ENCODE measurements at places on chromosomes 11 and 22.

GRCh38 chr11:44855493-44855849 lies 95.2 kb downstream of the TP53I11 start:
- DNase-seq: no peak

GRCh38 chr11:7974668-7975067 lies 9.4 kb upstream of the NLRP10 start:
- DNase-seq: no peak

DNA sequence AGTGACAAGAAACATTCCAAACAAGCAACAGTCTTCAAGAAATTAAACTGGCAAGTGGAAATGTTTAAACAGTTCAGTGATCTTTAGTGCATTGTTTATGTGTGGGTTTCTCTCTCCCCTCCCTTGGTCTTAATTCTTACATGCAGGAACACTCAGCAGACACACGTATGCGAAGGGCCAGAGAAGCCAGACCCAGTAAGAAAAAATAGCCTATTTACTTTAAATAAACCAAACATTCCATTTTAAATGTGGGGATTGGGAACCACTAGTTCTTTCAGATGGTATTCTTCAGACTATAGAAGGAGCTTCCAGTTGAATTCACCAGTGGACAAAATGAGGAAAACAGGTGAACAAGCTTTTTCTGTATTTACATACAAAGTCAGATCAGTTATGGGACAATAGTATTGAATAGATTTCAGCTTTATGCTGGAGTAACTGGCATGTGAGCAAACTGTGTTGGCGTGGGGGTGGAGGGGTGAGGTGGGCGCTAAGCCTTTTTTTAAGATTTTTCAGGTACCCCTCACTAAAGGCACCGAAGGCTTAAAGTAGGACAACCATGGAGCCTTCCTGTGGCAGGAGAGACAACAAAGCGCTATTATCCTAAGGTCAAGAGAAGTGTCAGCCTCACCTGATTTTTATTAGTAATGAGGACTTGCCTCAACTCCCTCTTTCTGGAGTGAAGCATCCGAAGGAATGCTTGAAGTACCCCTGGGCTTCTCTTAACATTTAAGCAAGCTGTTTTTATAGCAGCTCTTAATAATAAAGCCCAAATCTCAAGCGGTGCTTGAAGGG lies 6.0 kb downstream of the MALAT1 start:
- DNase-seq: no peak

GRCh38 chr22:50621356-50621880 lies 6.5 kb downstream of the ARSA start:
- DNase-seq: no peak

GRCh38 chr11:21142007-21142406 lies 472.6 kb downstream of the NELL1 start:
- DNase-seq: no peak

- no peak for DNase-seq
Observed at GRCh38 chr11:78946945-78947902, 372.6 kb upstream of the NARS2 start.

DNA sequence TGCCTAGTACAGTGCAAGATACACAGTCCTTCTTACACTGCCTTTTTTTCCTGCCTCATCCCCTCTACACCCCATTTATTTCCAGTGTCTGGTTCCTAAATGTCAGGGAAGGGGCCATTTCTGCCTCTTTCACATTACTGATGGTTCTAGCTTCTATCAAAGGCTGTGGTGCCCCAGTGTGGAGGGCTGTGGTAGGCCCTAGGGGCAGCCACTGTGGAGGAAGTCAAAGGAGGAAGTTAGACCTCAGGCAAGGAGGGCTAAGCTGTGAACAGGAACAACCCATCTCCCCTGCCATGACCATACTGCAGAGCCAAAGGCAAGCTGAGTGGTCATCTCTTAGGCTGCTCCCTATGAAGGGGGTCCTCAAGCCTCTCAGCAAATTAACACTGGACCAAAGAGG lies 81.9 kb upstream of the CRTAM start:
- DNase-seq: peak; percentile 62

DNA sequence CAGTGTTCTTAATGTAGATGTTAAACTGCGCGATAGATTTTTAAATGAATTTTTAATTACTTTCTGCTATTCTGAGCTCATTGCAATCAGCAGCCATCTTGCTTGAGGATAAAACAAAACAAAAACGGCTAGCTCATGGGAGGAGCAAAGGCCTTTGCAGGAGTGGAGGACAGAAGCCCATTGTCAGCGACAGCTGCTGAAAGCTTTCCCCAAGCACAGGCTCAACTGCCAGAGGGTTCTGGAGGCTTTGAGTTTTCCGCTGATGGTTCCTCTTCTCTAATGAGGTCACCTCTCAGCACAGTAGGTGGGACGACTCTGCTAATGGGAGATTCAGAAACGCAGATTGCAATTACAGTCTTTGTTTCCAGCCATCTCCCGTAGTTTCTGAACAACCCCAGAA lies 167.1 kb upstream of the TTC12 start:
- no peak for DNase-seq

GRCh38 chr11:107957109-107957588 lies 28.9 kb downstream of the RAB39A start:
- DNase-seq: no peak

DNA sequence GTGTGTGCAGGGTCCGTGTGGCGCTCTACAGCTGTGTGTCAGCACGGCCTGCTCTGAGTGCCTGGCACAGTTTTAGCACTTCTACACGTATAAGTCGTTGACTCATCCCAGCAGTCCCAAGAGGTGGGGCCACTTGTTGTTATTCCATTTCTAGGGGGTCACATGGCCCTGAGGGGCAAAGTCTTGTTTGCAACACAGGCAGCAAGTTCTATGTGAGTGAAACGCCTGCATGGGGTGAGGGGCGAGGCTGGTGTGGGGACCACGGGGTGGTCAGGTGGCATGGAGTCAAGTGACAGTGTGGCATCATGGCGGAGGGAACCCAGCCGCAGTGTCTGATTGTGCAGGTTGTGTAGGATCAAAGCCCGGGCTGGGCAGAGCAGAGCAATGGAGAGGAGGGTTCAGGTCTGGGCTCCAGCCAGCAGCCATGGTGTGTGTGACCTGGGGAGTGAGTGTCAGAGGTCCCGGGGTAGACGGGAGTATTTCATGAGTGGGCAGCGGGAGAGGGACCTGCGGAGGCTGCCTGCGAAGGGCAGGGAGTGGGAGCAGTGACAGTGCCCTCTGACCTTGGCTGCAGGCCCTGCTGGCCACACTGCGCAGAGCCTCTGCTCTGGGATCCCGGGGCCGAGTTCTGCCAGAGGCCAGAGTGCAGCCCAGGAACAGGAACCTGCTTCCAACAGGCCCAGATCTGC lies 27.9 kb downstream of the SHANK3 start:
- no peak for DNase-seq

- no peak for DNase-seq
Observed at GRCh38 chr22:44357296-44357965, 44.7 kb upstream of the SHISAL1 start.

GRCh38 chr11:64862987-64863390 lies 15.4 kb downstream of the EHD1 start:
- DNase-seq: no peak

GRCh38 chr22:19902245-19902715 lies 39.3 kb upstream of the COMT start:
- no peak for DNase-seq

DNA sequence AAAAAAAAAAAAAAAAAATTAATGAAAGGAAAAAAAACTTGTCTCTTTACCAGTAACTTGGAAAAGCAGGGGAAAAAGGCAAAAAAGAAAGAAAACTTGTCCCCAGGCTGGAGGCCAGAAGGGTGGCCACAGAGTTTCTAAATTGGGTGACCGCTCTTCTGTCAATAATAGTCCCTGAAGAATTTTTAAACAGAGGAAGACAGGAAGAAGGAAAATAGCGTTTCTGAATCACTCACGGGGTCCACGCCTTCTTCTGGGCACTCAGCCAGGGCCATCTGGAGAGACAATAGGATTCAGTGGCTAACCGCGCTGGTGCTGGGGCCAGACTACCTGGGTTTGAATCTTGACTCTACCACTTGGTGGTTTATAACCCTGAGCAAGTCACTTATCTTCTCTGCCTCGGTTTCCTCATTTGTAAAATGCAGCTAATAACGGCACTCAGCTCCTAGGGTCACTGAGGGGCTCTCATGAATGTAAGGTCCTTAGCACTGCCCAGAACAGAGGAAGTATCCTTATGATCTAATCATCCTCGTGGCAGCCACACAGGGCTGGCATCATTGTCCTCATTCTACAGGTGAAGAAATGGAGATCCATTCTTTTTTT lies 7.0 kb downstream of the C11orf86 start:
- no peak for DNase-seq

- no peak for DNase-seq
Observed at GRCh38 chr11:101917226-101917625, 904 bp upstream of the ANGPTL5 start.

DNA sequence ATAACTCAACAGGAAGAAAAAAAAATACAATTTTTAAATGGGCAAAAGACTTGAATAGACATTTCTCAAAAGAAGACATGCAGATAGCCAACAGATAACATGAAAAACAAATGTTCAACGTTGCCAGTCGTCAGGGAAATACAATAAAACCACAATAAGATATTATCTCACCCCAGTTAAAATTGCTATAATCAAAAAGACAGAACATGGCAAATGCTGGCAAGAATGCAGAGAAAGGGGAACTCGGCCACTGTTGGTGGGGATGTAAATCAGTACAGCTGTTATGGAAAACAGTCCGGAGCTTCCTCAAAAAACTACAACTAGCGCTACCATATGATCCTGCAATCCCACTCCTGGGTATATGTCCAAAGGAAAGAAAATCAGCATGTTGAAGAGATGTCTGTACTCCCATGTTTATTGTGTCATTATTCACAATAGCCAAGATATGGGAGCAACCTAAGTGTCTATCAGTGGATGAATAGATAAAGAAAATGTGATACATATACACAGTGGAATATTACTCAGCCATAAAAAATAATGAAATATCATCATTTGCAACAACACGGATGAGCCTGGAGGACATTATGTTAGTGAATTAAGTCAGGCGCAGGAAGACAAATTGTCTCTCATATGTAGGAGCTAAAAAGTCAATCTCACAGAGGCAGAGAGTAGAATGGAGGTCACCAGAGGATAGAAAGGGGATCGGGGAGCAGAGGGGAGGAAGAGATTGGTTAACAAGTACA lies 12.2 kb upstream of the CYTH4 start:
- DNase-seq: no peak

DNA sequence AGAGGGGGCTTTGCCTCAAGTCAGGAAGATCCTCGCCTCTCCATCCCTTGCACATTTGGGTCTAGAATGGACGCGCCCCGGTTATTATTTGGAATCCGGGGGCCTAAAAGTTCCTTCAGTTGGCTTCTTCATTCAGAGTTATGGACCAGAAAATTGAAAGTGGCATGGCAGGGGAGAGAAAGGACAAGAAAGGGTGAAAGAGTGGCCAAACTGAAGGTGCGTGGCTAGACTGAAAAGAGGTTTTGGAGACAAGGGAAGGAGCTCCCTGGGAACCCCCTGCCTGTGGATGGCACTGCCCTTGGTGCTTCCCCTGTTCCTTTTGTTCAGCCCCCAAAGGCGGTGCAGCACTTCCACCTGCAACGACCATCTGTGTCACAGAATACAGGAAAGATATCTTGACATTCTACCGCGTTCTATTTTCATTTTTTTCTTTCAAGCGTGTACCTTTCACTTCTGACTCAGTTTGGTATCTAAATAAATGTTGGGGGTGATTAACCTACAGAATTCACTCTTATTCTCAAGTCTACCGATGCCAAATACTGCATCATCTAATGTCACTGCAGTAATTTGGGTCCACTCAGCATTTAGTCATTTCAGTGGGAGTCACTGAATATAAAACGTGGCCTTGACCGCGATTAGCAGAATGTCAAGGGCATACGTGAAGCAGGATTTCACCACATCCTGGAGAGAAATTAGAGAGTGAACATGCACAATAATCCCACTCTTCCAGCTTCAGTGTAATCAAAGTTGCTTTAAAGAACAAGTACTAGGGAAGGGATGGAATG lies 88.1 kb upstream of the ARHGAP32 start:
- no peak for DNase-seq

- no peak for DNase-seq
Observed at GRCh38 chr11:75301601-75302345, 49.7 kb downstream of the ARRB1 start.

GRCh38 chr11:17924713-17925112 lies 88.1 kb downstream of the SERGEF start:
- no peak for DNase-seq

DNA sequence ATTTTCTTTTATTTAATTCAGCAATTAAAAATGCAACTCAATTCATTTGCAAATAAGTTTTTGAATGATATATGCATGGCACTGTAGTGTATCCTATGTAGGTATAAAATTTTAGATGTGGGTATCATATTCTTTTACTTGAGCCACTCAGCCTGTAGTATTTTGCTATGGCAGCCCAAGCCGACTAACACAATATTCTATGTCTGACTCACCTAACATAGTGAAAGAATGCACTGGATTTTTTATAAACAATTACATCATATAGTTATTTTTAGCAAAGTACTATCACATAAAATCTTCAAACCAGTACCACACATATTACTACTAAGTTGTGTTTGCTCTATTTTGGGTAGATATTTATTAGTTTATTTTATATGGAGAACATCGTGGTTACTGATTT lies 21.9 kb upstream of the GRIA4 start:
- no peak for DNase-seq

All from GM12891 (cell line).